NCI-H2029 (cell line): ENCODE measurements at places on chromosomes 7 and 10.

DNA sequence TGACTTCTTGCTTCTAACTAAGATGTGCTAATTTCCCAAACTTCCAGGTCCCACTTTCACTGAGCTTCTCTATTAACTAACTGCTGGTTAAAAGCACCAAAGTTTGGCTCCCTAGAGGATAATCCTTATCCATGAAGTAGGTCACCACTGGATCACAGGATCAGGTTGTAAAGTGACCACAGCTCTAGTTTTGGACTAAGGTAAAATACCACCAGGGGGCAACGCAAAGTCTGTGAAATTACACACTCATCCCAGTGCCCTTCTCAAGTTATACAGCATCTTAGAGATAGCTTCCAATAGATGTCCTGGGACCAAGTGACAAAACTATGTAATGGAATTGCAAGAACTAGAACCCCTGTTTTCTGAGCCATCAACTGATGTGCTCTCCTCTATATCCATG, 116.4 kb upstream of the ASAH2 start:
- DNase-seq = no peak

DNA sequence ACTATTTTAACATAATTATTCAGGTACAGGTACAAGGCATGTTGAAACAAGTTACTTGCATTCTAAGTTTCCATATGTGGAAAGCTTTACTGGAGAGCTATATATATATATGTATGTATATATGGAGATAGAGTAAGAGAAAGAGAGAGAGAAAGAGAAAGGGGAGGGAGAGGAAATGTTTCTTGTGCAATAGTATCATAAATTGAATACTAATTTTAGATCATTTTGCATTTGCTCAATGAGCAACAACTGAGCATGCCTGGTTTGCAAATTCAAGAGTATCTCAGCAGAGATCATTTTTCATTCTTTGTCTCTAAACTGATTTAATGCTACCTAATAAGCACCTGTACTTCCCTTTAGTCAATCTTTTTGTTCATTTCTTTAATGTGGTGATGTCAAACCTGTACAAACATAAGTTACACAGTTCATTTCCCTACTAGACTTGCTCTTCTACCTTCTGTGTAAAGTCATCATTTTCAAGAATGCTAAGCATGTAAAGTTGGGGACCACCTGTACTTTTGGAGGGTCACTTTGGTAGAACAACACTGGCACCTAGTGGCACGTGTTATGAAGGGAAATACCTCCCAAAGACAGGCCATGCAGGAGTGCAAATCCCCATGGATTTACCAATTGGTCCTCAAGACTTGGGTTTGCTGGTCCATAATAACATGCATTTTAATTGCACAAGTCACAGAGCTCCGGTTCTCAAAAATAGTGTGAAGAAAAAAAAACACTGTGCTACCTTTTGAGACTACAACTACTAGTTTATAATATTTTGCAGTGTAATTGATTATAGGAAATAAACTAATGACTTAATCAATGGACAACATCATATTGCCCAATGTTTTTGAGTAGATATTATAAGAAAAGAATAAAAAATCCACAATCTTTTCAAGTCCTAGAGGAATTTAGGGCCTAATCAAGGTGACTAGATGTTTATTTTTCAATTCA, 431.2 kb upstream of the IGFBP3 start:
- DNase-seq = peak; percentile 21

DNA sequence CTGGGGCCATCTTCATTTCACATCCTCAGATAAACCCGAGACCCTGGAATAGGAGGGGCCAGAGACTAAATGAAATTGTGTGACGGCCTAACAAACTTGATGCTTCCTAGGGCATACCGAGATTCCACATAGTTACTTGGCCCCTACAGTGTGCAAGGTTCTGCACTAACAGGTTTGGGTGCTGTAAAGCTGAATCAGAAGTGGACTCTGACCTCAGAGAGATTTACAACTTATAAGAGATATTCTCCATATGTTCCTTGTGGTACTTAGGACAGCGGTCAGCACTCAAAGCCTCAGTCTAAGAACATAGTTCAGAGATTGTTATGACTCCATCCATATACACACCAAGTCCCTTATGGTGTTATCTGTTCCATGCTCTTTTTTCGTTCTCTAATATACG, 55.1 kb upstream of the FHIP2A start:
- no peak for DNase-seq

DNA sequence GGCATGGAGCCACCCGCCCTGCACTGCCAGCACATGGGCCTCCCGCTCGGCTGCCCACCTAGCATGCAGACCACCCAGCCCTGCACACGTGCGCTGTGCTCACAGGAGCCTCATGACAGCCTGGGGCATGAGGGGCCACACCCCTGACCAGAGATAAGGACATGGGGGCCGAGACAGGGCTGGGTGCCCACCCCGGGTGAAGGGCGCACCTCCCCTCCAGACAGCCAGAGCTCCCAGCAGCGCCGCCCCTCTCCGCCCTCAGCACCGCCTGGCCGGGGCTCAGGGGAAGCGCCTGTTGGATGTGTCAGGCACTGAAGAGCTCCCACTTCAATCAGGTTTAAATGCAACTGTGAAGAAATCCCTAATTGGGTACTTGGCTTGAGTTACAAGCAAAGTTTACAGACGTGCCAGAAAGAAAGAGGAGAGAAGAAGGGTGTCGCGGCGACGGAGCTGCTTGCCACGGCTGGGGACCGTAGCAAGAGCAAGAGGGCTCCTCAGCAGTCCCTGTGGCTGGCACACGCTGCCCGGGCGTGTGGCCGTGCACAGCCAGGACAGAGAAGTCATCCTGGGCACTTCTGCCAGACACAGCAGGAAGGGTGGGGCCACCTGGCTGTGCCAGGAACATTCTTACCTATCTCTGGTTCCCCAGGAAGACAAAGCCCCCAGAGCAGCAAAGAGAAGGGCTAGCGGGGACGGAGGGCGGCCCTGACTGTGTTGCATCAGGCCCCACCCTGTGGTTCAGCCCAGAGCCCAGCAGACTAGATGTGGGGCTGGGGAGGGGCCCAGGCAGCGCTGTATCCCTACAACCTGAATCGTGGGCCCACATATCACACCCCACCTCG, 247.4 kb downstream of the ELFN1 start:
- no peak for DNase-seq

DNA sequence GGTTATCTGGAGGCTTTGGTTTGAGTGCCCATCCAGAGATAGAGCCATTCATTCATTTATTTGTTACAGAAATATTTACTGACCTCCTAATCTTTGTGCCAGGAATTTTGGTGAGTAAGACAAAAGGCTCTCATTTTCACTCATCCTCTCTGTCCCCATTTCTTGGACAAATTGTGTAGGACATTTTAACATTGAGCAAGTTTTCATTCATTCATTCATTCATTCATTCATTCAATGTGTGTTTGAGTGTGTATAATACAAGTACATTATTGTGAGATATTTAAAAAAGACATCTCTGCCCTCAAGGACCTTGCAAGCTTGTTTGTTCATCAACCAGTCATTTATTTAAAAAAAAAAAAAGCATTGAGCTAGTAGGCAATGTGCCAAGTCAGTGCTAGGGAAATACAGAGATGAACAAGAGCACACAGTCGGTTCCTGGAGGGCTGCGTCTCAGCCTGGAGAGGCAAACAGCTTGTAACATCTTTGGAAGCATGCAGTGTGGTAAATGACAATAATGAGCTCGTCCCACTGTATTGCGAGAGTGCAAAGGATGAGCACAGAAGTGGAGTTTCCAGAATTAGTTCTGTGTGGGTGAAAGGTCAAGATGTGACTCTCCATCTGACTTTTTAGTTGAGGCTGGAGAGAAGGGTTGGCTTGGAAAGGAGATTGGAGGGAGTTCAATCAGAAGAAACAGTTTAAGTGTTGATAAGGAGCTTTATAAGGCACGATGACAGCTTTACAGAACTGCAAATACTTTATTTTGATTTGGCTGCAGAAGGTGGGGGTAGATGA, 50.5 kb upstream of the HBP1 start:
- DNase-seq = peak; percentile 43

GRCh38 chr10:118926903-118927302, 102.6 kb upstream of the NANOS1 start:
- no peak for DNase-seq

- no peak for DNase-seq
These were observed 4.9 kb upstream of the OPTN start for GRCh38 chr10:13095094-13095493.

DNA sequence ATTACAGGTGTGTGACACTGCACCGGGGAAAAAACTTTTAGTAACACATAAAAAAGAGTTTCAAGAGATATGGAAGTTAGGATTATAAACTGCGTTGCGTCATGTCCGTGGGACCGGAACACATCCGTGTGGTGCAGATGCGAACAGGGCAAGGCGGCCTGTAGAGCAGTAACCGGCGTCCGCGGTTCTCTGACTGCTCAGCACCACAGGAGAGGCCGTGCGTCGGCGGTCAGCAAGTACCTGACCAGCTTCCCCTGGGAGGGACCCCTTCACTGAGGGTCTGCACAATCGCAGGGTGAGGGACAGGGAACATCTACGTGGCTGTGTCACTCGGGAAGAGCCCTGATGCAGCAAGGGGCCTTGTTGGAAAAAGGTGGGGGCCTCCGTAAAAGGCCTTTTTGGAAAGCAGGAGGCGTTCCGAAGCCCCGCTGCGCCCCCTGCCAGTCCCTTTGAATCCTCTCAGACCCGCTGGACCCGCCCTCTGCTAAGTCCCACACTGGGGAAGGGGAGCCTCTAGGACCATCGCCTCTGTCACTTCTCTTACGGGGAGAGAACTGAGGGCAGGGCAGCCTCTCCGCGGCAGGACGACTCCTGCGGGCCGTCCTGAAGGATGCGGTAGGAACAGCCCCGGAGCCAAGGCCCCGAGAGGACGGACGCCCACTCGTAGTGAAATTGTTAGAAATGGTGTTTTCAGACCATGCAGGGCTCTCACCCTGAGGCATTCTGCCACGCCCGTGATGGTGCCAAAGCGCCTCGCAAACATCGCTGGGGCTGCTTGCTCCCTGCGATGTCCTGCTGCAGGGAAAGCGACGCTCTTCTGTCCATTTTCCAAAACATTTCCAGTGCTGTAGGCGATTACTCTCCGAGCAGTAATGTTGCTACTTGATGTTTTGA, 771.6 kb upstream of the COBL start:
- DNase-seq = no peak

DNA sequence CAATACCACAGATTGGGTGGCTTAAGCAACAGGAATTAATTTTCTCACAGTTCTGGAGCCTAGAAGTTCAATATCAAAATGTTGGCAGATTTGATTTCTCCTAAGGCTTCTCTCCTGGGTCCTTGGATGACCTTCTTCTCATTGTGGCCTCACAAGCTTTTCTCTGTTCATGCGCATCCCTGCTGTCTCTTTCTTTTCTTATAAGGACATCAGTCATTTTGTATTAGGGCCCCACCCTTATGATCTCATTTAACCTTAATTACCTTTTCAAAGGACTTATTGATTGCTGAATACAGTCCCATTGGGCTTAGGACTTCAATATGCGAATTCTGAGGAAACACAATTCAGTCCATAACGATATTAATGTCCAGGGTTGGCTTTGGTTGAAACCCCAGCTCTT, 285.4 kb downstream of the HDAC9 start:
- DNase-seq = no peak

DNA sequence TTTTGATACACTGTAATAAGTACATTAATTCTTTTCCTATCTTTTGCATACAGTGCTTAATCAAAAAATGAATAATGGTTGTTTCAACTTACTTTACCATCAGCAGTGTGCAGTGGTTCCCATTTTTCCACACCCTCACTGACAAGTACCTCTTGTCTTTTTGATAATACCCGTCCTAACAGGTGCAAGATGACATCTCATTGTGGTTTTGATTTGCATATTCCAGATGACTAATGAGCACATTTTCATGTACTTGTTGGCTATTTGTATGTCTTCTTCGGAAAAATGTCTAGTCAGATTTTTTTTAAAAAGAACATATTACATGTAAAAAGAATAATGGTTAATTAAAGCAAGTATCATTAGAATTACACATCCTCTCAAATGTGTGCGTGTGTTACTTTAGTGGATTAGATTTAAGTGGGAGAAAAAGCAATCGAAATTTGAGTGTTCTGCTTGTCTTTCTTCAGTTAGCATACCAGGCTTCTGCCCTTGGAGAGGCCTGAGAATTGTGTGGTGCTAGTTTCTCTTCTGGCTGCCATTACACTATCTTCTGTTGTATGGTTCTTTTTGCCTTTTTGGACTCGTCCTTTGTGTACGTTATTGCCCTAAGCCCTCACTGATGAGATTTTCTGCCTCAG, 291.2 kb downstream of the AUTS2 start:
- DNase-seq = peak; percentile 14

- DNase-seq = no peak
These were observed 37.2 kb upstream of the BTBD16 start for GRCh38 chr10:122233857-122234348.

DNA sequence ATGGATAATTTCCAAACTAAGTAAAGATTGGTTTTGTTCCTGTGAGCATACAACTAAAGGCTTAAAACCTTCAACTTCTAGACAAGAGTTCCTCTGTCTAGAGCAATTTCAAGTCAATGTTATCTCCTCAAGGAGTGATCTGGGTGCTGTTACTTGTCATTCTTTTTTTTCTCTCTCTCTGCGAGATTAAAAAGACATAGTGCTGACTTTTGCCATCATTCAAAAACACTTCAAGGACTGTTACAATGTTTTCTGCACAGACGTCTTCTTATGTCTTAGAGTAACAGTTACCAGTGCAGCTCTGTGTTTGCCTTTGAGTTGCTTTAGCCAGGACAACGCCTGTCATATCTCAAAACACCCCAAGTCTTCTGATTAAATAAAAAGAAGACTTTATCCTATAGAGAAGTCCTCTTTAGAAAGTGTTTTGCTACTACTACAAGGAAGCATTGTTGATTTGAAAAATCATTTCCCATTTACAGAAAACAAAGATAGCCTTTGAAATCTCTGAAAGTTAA, 263.5 kb upstream of the FERD3L start:
- DNase-seq = no peak

DNA sequence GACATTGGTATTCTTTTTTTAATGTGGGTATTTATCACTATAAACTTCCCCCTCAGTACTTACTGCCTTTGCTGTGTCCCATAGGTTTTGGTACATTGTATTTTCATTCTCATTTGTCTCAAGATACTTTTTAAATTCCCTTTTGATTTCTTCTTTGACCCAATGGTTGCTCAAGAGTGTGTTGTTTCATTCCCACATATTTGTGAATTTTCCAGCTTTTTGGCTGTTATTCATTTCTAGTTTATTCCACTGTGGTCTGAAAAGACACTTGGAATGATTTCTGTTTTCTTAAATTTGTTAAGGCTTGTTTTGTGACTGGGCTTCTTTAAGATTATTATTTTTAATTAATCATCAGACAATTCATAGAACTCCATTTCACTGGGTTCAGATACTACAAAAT, 105.0 kb downstream of the EPC1 start:
- no peak for DNase-seq

DNA sequence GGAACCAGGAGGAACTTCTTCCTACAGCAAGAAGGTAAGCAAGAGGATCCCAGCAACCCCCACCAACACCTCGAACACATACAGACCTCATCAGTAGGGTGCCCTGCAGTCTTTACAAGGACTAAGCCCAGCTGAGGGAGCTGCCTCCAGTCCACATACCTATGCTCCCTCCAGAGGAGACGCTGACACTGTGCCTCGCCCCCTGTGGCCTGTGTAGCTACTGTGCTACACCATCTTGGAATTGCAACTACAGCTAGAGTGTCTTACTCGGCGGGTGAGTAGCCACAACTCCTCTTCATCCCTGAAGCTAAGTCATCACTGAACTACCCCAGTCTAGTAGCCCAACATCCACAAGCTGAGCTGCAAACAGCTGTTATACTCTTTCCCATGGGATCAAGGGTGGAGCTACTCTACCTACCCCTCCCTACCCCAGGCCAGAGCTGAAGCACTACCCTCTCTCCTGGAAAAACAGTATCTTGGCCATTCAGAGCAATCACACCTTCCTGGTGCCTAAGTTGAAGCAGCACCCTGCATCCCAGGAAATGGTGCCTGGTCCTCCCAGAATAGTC, 42.2 kb upstream of the CAMK2B start:
- DNase-seq = no peak

GRCh38 chr10:6473430-6473829, 106.6 kb downstream of the PRKCQ start:
- no peak for DNase-seq
